ENCODE measurements at places on chromosomes 3 and 15.

DNA sequence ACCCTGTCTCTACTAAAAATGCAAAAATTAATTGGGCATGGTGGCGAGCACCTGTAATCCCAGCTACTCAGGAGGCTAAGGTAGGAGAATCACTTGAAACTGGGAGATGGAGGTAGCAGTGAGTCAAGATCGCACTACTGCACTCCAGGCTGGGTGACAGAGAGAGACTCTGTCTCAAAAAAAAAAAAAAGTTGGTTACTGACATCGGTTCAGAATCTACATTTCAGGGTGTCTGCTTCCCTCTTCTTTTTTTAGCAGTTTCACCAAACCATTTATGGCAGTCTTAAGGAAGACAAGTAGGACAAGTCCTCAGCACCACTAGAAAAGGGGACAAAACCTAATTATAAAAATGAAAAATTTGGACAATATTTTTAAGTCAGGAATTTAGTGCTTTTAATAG lies 3.3 kb upstream of the USP4 start:
- no peak overlapping the region for H3K27ac ChIP-seq
- H3K27me3 ChIP-seq, result no peaks in the 10 kb centered on the region
- peaks cover 9% of the 10 kb centered on the region for H3K4me1 ChIP-seq
- DNase-seq, result no peak

DNA sequence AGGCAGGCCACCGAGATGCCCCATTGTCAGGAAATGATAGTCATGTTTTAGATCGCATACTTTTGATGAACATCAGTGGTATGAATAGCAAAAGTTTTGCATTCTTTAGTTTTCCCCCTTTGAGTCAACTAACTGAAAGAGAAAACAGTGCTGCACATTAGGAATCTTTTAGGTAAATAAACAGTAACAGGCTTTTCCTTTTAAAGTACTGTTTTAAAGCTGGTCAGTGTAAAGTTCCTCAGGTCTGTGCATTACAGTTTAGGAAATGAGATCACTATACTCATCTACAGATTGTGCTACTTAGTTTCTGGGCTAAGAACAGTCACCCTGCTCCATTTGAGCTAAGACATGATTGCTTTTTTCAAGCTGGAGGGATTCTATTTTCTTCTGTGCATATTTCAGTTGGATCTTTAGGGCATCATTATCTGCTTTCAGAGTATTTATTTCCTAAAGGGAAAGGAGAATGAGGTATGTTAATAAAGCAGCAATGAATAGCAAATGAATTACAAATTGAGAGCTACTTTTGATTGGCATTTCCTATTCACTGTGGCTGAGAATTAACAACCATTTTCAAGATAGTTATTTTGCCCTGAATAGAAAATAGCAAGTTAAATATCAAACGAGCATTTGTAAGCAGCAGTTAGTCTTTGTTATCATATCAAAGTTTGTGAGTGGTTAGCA lies 36.5 kb downstream of the FAM98B start:
- H3K27me3 ChIP-seq, result no peaks in the 10 kb centered on the region
- no peak overlapping the region for H3K4me3 ChIP-seq
- no peaks in the 10 kb centered on the region for H3K4me1 ChIP-seq

DNA sequence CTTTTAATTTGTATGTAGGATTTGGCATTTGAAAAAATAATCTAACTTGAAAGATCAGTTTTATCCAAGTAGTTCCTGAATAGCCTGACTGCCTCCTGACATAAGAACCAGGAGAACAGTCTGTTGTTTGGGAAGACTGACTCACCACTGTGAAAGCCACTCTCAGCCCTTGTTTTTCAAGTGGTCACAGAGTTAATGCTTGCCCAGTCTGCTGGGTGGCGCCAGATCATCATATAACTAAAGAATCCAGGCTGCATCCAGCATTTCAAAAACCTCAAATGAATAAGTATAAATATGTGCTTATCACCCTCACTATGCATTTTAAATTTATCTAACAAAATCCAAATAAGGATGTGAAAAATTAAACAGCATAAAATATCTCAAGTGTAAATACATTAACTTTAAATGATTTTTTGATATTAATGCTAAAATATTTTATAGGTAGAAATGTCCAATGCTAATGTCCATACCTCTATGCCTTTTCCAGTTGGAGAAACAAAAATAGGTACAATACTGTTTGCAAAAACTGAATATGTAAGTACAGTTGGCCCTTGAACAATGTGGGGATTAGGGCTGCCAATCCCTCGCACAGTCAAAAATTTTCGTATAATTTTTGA lies 26.9 kb upstream of the ZBBX start:
- no peak overlapping the region for H3K4me3 ChIP-seq
- DNase-seq, result peak; percentile 40

- H3K36me3 ChIP-seq, result peaks cover 25% of the 10 kb centered on the region
- DNase-seq, result peak; percentile 74
- no peaks in the 10 kb centered on the region for H3K27me3 ChIP-seq
- no peak overlapping the region for H3K4me3 ChIP-seq
- H3K4me1 ChIP-seq, result peaks cover 3% of the 10 kb centered on the region
- no peak overlapping the region for H3K27ac ChIP-seq
Measured at GRCh38 chr3:49377483-49377882, 19.3 kb upstream of the GPX1 start.

DNA sequence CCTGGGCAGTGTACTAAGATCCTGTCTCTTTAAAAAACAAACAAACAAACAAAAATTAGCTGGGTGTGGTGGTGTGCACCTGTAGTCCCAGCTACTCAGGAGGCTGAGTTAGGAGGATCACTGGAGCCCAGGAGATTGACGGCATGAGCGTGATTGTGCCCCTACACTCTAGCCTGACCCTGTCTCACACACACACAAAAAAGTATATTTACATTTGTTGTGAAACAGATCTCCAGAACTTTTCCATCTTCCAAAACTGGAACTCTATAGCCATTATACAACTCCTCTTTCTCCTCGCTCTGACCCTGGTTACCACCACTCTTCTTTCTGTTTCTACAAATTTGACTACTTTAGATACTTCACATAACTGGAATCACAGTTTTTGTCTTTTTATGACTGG lies 56.0 kb upstream of the CCNB2 start:
- no peak for DNase-seq
- no peak overlapping the region for H3K27ac ChIP-seq
- H3K4me1 ChIP-seq, result no peaks in the 10 kb centered on the region
- no peaks in the 10 kb centered on the region for H3K27me3 ChIP-seq

- no peaks in the 10 kb centered on the region for H3K4me1 ChIP-seq
- no peak for DNase-seq
- no peak overlapping the region for H3K4me3 ChIP-seq
- no peak overlapping the region for H3K27ac ChIP-seq
- H3K36me3 ChIP-seq, result peaks cover 4% of the 10 kb centered on the region
Measured at GRCh38 chr3:111968319-111969054, 10.3 kb upstream of the ABHD10 start.

DNA sequence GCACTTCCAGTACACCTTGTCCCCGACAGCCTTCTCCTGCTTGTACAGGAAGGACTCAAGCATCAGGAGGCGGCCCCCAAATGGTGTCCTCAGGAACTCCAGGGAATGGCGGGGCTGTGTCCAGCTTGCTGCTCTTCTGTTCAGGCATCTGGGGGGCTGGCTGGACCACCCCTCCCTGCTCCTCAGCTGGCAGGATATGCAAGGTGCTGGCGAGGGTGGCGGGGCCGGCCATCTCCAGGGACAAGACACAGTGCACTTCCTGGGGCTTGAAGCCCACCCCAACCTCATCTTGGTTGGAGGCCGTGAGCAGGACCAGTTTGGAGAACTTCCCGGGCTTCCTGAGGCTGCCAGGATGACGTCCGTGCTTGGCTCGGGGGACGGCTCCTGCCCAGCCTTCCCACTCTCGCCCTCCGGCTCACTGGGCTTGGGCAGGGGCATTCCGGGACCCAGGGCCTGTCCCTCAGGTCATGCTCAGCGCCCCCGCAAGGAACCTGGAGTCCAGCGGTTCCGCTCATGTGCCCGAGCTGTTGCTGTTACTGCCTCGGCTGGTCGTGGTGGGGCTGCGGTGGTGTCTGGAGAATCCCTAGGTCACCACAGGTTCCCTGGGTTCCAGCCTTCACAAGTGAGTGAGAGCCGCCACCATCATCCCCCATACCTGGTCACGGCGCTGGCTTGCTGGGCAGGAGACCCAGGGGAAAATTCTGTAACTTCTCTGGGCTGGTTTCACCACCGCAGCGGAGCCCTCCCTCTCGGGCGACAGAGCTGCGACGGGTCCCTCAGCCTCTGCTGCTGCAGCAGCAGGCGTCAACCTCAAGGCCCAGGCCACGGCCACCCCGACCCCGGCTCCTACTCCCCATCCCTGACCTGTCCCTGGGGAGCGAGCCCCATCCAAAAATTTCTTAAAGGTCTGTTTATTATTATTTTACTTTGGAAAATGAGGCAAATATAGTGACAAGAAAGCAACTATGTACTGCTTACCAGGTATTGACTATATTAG lies 82.8 kb upstream of the FXR1 start:
- H3K4me1 ChIP-seq, result no peaks in the 10 kb centered on the region
- no peak overlapping the region for H3K4me3 ChIP-seq
- DNase-seq, result no peak
- no peak overlapping the region for H3K27ac ChIP-seq
- no peaks in the 10 kb centered on the region for H3K27me3 ChIP-seq

- H3K27me3 ChIP-seq, result no peaks in the 10 kb centered on the region
- no peaks in the 10 kb centered on the region for H3K36me3 ChIP-seq
- H3K4me3 ChIP-seq, result no peak overlapping the region
- no peaks in the 10 kb centered on the region for H3K4me1 ChIP-seq
Measured at GRCh38 chr3:61118830-61119229, 132.4 kb downstream of the FHIT start.

GRCh38 chr3:190265126-190265525 lies 57.1 kb downstream of the CLDN1 start:
- no peaks in the 10 kb centered on the region for H3K27me3 ChIP-seq
- H3K36me3 ChIP-seq, result no peaks in the 10 kb centered on the region
- H3K27ac ChIP-seq, result no peak overlapping the region
- peak; percentile 72 for DNase-seq
- H3K4me1 ChIP-seq, result peaks cover 3% of the 10 kb centered on the region

GRCh38 chr15:69161079-69161877 lies 843 bp downstream of the GLCE start:
- H3K4me3 ChIP-seq, result peak overlapping the region; percentile 87
- no peaks in the 10 kb centered on the region for H3K4me1 ChIP-seq
- H3K27me3 ChIP-seq, result no peaks in the 10 kb centered on the region
- DNase-seq, result no peak
- H3K27ac ChIP-seq, result no peak overlapping the region

GRCh38 chr3:122668930-122669730 lies 11.5 kb upstream of the PARP14 start:
- no peaks in the 10 kb centered on the region for H3K4me1 ChIP-seq
- peak; percentile 46 for DNase-seq
- H3K4me3 ChIP-seq, result no peak overlapping the region

DNA sequence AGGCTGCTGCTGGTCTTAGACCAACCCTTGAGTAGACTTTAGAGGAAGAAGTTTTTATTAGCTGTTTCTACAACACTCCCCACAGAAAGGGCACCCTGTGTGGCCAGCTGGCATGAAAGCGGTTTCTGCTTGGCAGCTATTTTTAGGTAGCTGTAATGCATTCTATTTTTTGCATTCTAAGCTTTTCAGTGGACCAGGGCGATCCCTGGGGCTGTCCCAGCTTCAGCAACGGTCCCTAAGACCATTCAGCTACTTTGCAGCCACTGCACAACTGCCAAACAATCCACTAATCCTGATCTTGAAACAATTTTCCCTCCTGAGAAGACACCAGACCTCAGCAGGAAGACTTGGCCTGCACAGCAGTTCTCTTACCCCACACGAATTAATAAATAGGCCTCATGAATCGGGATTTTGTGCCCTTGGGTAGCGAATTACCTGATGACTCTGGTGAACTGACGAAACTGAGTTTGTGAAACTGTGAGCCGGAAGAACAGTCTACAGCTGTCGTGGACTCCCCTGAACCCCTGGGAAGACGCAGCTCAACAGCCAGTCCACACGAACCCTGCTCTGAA lies 14.6 kb upstream of the TFRC start:
- no peaks in the 10 kb centered on the region for H3K36me3 ChIP-seq
- H3K4me3 ChIP-seq, result no peak overlapping the region
- DNase-seq, result no peak
- no peaks in the 10 kb centered on the region for H3K4me1 ChIP-seq

DNA sequence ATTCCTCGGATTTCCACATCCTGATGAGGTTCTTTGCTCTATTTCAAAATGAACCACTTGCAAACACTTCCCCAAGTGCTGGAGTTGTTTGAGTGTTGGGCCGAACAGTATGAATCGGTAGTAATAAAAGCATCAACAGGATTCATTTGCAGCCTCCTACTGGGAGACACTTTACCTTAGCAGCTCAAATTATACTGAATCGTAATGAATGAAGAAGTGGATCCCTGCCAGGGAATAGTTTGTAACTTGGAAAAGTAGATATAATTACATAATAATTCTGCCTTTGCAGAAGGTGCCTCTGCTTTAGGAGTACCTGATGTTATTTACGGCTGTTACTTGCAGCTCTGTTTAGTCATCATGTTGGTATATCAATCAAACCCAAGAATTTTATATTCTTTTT lies 669.1 kb downstream of the CADM2 start:
- no peaks in the 10 kb centered on the region for H3K4me1 ChIP-seq
- no peak for DNase-seq
- no peak overlapping the region for H3K27ac ChIP-seq
- H3K27me3 ChIP-seq, result no peaks in the 10 kb centered on the region
- H3K36me3 ChIP-seq, result no peaks in the 10 kb centered on the region

GRCh38 chr15:76176487-76177085 lies 116.8 kb downstream of the TMEM266 start:
- no peak for DNase-seq
- H3K4me1 ChIP-seq, result no peaks in the 10 kb centered on the region
- H3K27me3 ChIP-seq, result no peaks in the 10 kb centered on the region
- H3K4me3 ChIP-seq, result no peak overlapping the region
- no peak overlapping the region for H3K27ac ChIP-seq

GRCh38 chr3:60086811-60087210 lies 1037.0 kb upstream of the CFAP20DC start:
- no peaks in the 10 kb centered on the region for H3K27me3 ChIP-seq
- H3K36me3 ChIP-seq, result no peaks in the 10 kb centered on the region
- H3K4me1 ChIP-seq, result peaks cover 6% of the 10 kb centered on the region
- no peak overlapping the region for H3K27ac ChIP-seq
- H3K4me3 ChIP-seq, result no peak overlapping the region
- DNase-seq, result peak; percentile 89

Measured in trophoblast cell (in vitro differentiated cells and primary cell).